NCI-H2029 (cell line): ENCODE measurements at places on chromosomes 12 and 14.
A peak's percentile ranks its signal among the peaks of the same experiment; 100 is the strongest.

- DNase-seq = peak; percentile 64
These were observed 91.6 kb downstream of the LRRC74A start for GRCh38 chr14:76917745-76918255.

DNA sequence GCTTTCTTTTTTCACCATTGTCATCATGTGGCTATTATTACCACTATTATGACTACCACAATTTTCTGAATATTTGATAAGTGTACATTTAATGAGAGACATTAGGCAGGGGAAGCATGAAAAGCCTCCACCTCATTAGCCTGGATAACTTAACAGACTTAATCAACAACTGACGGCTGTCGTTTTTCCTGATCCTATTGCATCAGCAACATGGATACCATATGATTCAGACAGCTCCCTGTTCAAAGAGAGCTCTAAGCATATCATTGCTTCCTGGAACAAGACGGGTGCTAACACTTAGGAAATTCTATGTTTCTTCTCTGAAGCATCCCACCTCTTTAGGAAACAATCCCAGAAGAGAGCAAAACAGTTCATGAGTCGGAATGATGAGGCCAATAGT lies 765.2 kb downstream of the NOVA1 start:
- DNase-seq = no peak

- DNase-seq = no peak
These were observed 545 bp downstream of the CPSF2 start for GRCh38 chr14:92122351-92122677.

DNA sequence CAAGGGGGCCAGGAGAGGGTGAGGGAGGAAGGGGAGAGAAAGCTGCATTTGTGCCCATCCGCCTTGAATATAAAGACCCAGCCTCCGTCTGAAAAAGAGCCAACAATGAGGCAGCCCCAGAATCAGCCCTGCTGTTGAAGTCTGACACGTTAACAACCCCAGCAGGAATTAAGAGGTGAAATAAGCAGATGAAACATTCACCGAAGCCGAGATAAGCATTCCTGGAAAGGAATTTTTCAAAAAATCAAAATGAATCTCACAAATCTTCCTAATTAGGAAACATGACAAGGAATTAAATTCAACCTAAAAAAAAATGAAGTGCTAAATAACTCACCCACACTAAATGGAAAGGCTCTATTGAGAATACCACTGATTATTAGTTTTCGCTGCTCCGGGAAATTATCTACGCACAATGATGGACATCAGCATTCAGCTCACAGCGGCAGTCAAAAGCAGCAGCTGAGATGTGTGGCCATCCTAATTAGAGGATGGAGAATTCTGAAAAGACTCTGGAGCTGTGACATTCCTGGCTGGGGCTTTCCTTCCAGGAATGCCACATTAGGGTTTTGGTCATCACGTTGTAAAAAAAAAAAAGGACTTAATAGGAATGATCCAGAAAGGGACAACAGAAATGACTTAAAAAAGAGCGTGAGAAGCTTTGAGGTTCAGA lies 8.2 kb upstream of the PARP11 start:
- no peak for DNase-seq

DNA sequence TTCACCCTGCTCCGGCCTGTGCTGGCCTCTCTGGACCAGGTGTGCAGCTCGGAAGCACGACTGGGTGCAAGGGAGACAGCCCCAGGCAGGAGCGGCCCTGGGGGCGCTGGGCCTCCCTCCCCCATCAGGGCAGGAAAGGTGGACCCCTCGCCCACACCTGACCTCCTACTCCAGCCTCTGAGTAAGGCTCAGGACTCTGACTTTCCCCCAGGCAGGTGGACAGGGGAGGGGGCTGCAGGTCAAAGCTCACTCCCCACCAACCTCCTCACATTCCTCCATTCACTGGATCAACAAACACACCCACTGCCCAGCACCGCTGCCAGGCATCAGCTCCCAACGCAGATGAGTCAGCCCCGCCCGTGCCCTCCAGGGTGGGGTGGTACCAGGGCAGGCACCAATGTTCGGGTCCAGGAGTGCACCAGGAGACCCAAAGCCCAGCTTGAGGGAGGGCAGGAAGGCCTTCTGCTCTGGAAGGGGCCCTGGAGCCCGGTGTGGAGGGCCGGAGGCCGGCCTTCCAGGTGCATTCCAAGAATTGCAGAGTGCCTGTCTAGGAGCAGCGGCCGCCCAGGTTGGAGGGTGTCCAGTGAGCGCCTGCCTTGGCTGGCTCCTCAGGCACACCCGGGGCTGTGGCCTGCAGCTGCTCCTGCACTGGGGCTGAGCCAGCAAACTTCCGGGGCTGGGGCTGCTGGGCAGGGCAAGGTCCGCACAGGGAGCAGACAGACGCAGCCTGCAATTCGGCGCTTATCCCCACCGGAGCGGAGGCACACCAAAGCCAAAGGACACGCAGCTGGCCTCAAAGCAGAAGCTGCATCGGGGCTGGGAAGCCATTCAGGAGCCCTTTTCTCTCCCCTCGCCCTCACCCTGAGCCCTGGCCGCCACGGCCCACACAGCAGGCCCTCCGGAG lies 1.6 kb upstream of the INF2 start:
- peak; percentile 55 for DNase-seq
